ENCODE measurements at places on chromosomes 7 and 10.

- no peak for DNase-seq
These were observed 1.5 kb downstream of the ZC3HAV1L start for GRCh38 chr7:139034336-139034735.

DNA sequence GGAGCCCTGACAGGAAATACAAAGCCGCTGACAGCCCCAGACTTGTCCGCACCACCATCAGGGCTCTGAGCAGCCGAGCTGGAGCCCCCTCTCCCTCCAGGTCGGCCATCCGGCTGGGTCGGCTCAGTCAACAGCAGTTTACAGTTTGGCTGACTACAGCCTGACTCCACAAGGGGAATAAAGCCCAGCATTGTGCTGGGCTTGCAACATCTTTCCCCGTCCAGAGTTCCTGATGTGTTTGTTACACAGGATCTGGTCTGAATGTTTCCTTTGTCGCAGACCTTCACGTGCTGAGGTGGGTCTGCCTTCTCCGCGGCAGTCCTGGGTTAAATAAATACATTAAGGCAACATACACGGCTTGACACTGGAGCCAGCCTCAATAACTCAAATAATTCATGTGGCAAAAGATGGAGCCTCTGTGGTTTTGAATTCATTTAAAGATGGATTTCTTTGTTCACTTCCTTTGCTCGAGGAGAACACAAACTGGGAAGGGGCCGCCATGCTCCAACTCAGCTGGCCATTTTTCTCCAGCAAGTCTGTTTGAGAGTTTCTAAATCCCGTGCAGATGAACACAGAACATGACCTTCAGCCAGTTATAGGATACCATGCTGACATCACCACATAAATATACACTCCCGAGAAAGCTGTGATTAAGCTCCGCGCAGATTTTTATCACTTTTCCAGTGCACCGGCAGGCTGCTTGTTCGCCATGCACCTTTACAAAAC lies 192.1 kb downstream of the WDR11 start:
- no peak for DNase-seq

DNA sequence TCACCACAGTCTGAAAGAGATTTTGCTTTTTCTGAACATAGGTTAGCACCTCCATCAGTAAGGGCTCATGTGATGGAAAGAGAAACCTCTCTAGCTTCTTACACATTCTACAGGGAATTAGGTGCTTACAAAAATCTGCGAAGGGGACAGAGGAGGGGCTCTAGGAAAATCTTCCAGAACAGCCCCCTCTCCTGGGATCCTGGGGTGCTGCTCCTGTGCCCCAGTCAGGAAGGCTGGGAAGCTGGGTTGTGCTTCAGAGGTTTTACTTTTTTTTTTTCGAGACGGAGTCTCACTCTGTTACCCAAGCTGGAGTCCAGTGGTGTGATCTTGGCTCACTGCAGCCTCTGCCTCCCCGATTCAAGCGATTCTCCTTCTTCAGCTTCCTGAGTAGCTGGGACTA lies 7.5 kb upstream of the FAM171A1 start:
- DNase-seq: no peak

DNA sequence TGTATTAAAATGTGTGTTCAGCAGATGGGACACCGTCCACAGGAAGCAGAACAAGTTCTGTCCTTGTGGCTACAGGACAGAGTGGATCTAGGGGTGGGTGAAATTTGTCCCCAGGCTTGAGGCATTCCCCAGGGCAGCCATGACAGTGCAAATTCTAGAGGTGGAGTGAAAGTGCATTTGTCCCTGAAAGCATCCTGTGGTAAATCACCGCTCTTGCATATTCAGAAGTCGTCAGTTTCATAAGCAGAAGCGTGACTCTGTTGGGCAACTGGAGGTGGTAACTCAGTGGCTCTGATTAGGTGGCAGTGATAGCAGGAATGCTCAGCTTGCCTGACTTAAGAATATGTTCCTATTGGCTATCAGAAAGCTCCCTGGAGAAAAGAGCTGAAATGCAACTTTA lies 96.6 kb downstream of the SNX10 start:
- DNase-seq: no peak

Data from activated CD4-positive, alpha-beta T cell treated with anti-CD3 and anti-CD28 coated beads, Interleukin-2, amount 50 U/mL, for 24 hours (primary cell).